Glomerular endothelial cell (primary cell): ENCODE measurements at places on chromosomes 5 and 9.
A peak's percentile ranks its signal among the peaks of the same experiment; 100 is the strongest.

DNA sequence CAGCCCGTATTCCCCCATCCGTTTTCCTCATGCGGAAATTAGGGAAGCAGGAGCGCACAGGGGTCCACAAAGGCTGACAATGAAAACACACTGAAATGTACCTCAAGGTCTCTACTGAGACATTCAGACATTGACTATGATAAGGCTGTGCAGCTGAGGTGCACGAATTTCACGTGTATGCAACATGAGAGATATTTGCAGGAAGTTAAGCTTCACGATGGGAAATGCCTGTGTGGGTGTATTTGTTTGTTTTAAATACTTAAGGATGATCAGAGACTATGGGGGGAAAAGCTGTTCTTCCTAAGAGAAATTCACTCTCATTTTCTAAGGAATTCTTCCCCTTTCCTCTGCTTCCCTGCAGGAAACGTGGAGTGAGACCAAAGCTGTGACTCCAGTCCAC is 2.6 kb upstream of the SPATA31E1 start:
- DNase-seq = peak; percentile 10

DNA sequence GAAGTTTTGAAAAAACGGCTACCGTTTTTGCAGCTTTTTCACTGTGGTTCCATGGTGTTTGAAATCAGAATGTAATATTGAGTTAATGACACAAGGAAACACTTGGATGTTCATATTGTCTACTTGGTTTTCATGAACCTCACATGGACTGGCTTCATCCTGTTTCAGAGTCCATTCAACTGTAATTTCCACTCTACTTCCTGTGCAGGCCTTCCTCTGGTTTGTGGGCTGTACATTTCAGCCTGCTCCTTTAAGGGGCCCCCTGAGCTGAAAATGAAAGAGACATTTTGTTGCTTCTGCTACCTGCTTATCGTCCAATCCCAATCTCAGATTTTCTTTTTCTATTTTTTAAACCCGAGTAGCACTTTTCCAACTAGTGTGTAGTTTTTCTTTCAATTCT is 41.8 kb upstream of the CDKN2B start:
- no peak for DNase-seq

DNA sequence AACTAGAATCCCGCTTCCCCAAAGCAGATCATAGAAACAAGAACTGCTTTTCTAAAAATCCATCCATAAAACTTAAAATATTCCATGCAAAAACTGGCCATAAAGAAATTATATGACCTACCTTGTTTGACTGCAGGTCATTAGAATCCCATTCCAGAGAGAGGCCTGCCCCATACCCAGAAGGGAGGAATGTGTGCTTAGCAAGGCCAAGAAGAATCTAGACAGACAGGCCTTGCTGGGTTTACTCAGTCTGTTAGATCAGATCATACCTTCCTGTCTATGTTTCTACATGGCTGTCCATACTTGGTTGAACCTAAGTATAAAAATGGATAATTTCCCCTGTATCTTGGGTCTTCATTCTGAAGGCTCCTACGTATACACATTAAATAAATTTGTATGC is 358.8 kb upstream of the TRPC7 start:
- DNase-seq = no peak

DNA sequence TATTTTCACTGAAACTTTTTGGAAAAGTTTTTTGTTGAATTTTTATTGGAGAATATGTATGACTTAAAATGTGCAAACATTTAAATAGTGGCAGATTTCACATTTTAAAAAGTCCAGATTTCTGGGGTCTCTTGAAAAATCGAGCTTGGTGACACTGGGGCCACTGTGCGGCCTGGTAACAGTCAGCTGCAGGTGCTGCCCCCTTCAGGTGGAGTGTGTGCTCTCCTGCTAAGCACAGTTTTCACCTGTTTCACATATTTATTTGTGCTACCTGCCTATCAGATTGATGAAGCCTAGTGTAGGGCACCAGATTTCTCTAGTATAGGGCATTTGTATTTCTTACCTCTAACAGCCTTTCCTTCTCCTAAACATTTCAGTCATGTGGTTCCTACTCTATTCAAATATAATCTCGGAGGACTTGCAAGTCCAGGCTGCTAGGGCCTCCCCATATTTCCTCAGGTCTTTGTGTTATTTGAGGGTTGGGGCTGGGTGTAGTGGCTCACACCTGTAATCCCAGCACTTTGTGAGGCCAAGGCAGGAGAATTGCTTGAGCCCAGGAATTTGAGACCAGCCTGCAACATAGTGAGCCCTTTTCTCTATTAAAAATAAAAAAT is 95.8 kb upstream of the KLF9 start:
- DNase-seq = no peak

GRCh38 chr5:86917117-86917579 is 299.4 kb downstream of the COX7C start:
- peak; percentile 14 for DNase-seq

DNA sequence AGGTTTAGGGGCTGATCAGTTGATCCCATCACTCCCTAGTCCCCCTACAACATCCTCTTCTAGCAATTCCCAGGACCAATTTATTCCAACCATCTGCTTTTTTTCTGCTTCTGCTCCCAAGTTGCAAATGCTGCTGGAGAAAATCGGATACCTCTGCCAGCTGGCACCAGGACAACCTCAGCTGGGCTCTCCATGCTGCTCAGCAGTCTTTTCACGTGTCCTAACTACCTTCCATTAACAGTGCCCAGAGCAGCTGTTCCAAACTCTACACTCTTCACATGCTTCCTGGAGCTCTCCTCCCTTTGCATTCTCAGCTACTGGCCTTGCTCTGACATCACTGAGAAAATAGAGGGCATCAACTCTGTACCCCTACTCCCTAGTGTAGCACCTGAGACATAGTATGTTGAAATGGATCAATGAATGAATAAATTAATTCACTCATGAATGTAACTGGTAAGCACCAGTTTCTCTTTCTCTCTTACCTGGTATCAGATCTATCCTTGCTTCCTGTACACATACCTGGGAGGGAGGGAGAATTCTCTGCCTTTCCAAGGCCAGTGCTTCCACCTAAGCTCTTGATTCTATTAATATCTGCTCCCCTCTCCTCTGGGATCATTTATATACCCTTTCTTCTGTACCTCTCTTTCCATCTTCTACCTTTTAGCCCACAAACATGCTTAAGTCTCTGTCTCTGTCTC is 191.0 kb downstream of the RAB3C start:
- no peak for DNase-seq

GRCh38 chr9:90099262-90099963 is 494.6 kb downstream of the GADD45G start:
- DNase-seq = no peak

GRCh38 chr9:92385953-92386352 is 18.4 kb downstream of the OGN start:
- DNase-seq = no peak

- no peak for DNase-seq
Observed at GRCh38 chr9:37430841-37431597, 8.5 kb downstream of the GRHPR start.

DNA sequence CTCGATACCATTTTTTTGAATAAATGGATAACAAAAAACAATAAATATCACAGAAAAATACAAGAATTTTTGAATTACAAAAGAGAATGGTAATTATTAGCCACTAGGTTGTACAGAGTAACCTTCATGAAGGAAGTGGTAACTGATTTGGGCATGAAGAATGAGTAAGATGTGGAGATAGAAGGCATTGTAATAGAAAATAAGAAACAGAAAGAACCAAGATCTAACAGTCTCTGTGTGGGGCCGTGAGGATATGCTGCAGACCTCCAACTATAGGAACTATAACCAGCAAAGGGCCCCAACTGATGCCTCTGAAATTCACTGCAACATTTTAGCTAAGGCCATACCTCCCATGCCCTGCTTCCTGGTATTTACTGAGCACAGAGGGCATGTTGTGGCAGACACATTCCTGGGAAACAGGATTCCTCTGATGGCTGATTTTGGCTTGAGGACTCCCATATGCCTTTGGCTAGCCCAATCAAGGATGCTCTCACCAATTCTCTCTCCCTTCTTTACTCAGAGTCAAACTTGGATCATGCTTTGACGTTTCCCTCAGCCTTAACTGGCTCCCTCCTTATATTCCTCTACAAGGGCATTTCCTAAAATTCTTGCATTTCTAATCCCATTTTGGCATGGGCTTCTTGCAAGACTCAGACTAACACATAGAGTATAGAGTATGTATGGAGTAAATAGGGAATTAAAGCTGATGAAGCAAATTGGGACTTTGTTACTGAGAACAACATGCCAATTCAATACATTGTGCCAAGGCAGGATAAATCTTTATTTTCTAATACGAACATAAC is 208.9 kb downstream of the PDE4D start:
- DNase-seq = no peak

- DNase-seq = no peak
Observed at GRCh38 chr9:128182893-128183588, 8.3 kb downstream of the CIZ1 start.

DNA sequence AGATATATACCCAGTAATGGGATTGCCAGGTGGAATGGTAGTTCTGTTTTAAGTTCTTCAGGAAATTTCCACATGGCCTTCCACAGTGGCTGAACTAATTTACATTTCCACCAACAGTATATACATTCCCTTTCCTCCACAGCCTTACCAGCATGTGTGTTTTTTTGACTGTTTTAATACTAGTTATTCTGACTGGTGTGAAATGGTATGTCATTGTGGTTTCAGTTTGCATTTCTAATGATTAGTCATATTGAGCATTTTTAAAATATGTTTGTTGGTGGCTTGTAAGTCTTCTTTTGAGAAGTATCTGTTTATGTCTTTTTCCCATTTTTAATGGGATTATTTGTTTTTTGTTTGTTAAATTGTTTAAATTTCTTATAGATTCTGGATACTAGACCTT is 208.9 kb downstream of the CFAP90 start:
- DNase-seq = no peak

DNA sequence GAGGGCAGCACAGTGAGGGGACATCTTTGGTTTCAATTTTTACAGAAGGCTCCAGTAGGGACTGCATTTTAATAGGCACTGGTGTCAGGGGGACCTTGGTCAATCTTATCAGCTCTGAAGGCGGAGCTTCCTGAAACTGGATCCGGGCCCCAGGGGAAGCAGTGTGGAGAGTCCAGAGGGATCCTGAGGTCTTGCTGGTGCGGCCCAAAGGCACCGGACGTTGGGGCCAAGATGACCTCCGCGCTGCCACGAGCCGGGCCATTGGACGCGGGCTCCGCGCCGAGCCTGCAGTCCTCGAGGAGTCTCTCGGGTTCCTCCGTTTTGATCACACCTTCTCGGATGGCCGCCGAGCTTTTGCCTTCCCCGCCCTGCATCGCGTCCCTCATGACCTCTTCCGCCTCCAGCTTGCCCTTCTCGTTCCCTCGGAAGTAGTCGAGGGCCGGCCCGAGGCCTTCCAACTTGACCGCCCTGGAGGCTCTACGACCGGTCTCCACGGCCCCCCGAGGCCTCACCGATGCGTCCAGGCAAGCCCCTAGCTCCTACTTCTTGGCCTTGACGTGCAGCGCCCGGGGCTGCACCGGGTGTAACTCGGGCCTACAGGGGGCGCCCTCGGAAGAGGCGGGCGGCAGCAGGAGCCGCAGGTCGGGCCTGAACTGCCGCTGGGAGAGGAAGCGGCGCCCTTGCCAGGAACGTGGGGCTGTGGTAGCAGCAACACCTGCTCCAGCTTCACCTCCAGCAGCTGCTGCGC is 18.8 kb downstream of the C5orf52 start:
- no peak for DNase-seq
